ENCODE measurements at places on chromosomes 7 and 10.

GRCh38 chr10:98589007-98589406 is 142.3 kb upstream of the HPS1 start:
- DNase-seq: no peak

GRCh38 chr7:103075337-103075918 is 488 bp downstream of the ARMC10 start:
- peak; percentile 37 for DNase-seq

- no peak for DNase-seq
These were observed 365 bp downstream of the YME1L1 start for GRCh38 chr10:27153845-27154193.

GRCh38 chr7:35817181-35817580 is 16.3 kb downstream of the SEPTIN7 start:
- no peak for DNase-seq

GRCh38 chr7:7125963-7126362 is 56.4 kb upstream of the C1GALT1 start:
- no peak for DNase-seq

DNA sequence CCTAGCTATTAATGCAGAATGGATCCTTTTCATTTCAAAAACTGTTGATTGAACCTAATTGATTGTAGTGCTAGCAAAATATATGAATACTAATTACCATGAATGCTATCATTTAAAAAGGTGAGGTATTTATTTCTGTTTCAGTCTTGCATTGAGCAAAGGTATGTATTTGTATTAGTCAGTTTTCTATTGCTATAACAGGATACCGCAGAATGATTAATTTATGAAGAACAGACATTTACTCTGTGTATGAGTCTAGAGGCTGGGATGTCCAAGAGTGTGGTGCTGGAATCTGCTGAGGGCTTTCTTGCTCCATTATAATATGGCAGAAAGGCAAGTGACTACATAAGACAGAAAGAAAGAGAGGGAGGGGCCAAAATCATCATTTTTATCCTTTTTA is 199.2 kb downstream of the KIF20B start:
- DNase-seq: no peak

GRCh38 chr10:81909453-81909852 is 34.5 kb downstream of the NRG3 start:
- DNase-seq: no peak

DNA sequence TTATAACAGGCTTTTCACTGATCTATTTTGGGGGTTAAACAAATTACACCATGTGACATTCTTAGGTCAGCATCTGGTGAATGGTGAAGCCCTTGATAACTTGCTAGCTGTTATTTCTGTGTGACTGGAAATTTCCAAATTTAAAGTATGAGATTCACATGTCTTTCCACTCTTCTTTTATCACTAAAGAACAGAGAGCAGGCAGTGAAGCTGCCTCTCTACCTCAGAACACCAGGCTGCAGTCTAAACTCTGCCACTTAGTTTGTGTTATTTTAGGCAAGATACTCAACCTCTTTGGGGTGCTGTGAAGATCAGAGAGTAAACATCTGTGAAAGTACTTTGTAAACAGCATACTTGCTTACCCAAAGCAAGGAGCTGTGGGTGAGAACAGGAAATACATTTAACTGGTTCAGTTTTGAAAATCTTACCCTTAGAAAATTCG is 15.5 kb upstream of the SP4 start:
- DNase-seq: peak; percentile 56

GRCh38 chr7:106952658-106953231 is 87.7 kb downstream of the PIK3CG start:
- no peak for DNase-seq

GRCh38 chr7:99707096-99707495 is 27.3 kb upstream of the CYP3A5 start:
- DNase-seq: no peak

DNA sequence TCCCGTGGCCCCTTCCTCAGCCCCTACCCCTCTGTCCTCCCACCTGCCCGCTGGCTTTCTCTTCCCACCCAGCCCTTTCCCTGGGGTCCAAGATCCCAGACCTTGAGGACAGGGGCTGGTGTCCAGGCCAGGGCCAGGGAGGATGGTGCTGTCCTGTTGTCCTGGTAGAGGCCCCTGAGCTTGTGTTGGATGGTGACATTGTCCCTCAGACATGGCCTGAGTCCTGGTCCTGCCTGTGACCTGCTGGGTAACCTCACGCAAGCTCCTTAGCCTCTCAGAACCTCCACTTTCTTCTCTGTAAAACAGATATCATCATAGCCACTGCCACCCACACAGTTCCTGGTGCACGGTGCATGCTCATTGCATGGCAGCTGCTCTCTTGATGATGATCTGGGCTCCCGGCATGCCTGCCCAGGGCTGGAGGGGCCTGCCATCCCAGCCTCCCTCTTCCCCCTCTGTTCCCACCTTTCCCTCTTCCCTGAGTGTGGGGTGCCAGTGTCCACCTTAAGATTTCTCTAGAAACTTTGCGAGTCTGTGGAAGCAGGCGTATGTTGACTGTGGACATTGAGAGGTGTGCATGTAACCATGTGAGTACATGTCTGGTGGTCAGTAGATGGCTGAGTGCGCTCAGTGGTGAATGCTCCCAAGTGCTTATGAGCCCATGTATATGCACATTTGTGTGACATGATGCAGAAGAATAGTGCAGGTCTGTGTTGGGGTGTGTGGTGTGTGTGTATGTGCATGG is 60.4 kb downstream of the NEURL1 start:
- DNase-seq: no peak

- no peak for DNase-seq
These were observed 26.3 kb downstream of the SND1 start for GRCh38 chr7:127678337-127678736.

DNA sequence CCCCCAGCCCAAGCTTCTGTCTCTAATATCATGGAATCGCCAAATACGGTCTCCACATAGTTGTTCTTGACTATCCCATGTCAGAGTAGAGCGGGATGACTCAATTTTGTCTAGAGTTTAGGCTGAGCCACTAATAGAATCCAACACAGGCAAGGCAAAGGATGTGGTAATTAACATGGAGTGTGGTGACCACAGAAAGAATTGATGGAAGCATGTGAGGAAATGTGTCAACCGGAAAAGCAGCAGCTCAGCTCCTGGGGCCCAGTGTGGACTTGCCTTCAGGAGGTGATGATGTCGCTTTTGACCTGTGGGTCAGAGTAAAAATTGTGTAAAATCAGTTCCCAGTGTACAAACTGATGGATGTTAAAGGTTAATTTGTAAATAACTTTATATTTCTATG is 139.3 kb upstream of the KLF6 start:
- no peak for DNase-seq

GRCh38 chr10:102608487-102608886 is 35.8 kb upstream of the TRIM8 start:
- no peak for DNase-seq
